ENCODE measurements at places on chromosomes 3 and 15.

DNA sequence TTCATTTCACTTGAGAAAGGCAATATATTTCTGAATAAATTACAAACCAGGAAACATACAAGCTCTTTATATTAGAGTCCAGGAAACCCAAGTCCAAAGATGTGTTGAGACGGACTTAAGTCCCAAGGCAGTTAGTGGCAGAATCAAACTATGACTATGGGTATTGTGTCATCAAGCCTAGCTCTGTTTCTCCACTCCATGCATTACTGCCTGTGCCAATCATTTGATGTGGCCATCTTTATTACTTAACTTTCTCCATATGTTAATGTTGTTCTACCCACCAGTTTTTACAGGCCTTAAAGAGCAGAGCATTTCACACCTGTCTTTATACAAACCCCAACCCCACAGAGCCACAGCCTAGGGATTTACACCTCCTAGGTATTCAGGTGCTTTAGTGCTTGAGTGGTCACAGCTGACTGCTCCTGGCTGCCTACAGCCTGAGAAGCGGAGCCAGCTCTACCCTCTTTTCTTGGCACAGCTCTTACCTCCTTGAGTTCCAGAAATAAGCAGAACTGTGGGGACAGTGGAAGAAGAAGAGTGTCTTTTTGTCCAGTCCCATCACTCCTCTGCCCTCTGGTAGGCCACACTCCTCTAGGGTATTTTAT lies 92.1 kb downstream of the DTWD1 start:
- no peak for DNase-seq

- no peak for DNase-seq
Measured at GRCh38 chr3:53883008-53883407, 1.1 kb upstream of the ACTR8 start.

GRCh38 chr15:28876131-28876844 lies 9.5 kb upstream of the APBA2 start:
- no peak for DNase-seq

DNA sequence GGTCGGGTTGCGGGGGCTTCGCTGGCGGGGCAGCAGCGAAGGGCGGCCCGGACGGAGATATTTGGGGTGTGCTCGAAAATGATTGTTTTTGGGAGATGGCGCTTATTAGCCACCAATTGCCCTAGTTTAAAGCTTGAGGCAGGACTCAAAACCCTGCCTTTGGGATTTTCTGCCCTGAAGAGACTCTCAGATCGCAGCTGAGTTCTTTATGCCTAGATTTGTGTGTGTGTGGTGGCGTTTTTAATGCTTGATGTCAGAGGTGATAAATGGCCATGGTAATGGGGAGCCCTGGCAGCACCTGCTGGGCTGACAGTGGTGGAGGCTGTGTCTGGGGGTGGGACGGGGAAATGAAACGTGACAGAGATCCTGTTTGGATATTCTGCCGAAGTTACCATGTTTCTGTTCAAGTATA lies 604 bp downstream of the KCTD6 start:
- peak; percentile 19 for DNase-seq
